ENCODE measurements at places on chromosomes 4 and X.

GRCh38 chr4:39480902-39481695, 22.2 kb downstream of the LIAS start:
- H3K4me1 ChIP-seq = no peaks in the 10 kb centered on the region
- no peak for DNase-seq
- H3K36me3 ChIP-seq = no peaks in the 10 kb centered on the region
- H3K27me3 ChIP-seq = no peaks in the 10 kb centered on the region

GRCh38 chrX:152245213-152245612, 106.8 kb upstream of the MAGEA10 start:
- H3K27me3 ChIP-seq = no peaks in the 10 kb centered on the region
- H3K36me3 ChIP-seq = no peaks in the 10 kb centered on the region
- H3K27ac ChIP-seq = no peak overlapping the region
- H3K4me3 ChIP-seq = no peak overlapping the region

- peak overlapping the region; percentile 38 for H3K4me3 ChIP-seq
- peaks cover 4% of the 10 kb centered on the region for H3K36me3 ChIP-seq
- no peaks in the 10 kb centered on the region for H3K4me1 ChIP-seq
- H3K27me3 ChIP-seq = no peaks in the 10 kb centered on the region
Observed at GRCh38 chr4:100190643-100191600, 654 bp upstream of the DDIT4L start.

GRCh38 chr4:81574991-81575390, 103.3 kb upstream of the RASGEF1B start:
- no peaks in the 10 kb centered on the region for H3K36me3 ChIP-seq
- H3K4me3 ChIP-seq = no peak overlapping the region
- DNase-seq = no peak
- no peaks in the 10 kb centered on the region for H3K27me3 ChIP-seq
- no peak overlapping the region for H3K27ac ChIP-seq
- no peaks in the 10 kb centered on the region for H3K4me1 ChIP-seq

GRCh38 chrX:96979766-96980165, 96.1 kb downstream of the RPA4 start:
- no peak for DNase-seq
- H3K4me1 ChIP-seq = no peaks in the 10 kb centered on the region
- H3K4me3 ChIP-seq = no peak overlapping the region
- H3K36me3 ChIP-seq = no peaks in the 10 kb centered on the region
- H3K27ac ChIP-seq = no peak overlapping the region

- no peaks in the 10 kb centered on the region for H3K36me3 ChIP-seq
- DNase-seq = no peak
- no peaks in the 10 kb centered on the region for H3K4me1 ChIP-seq
- H3K27me3 ChIP-seq = no peaks in the 10 kb centered on the region
- no peak overlapping the region for H3K27ac ChIP-seq
- no peak overlapping the region for H3K4me3 ChIP-seq
Observed at GRCh38 chr4:126404549-126404948, 1089.8 kb downstream of the FAT4 start.

- DNase-seq = no peak
- H3K27me3 ChIP-seq = no peaks in the 10 kb centered on the region
- H3K36me3 ChIP-seq = no peaks in the 10 kb centered on the region
Observed at GRCh38 chr4:52852041-52852440, 10.1 kb upstream of the RASL11B start.

DNA sequence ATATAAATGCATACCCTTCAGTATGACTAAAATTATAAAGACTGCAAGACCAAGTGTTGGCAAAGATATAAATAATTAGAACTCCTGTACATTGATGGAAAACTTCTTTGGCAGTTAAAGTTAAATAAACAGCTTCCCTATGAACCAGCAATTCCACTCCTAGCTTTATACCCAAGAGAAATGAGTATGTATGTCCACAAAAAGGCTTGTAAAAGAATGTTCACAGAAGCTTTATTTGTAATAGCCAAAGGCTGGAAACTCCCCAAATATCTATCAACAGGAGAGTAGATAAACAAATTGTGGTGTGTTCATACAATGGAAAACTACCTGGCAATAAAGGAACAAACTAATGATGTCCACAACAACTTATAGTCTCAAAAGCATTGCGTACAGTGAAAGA, 184.8 kb downstream of the AMELX start:
- no peak overlapping the region for H3K4me3 ChIP-seq
- H3K4me1 ChIP-seq = no peaks in the 10 kb centered on the region
- no peak overlapping the region for H3K27ac ChIP-seq
- no peaks in the 10 kb centered on the region for H3K36me3 ChIP-seq

DNA sequence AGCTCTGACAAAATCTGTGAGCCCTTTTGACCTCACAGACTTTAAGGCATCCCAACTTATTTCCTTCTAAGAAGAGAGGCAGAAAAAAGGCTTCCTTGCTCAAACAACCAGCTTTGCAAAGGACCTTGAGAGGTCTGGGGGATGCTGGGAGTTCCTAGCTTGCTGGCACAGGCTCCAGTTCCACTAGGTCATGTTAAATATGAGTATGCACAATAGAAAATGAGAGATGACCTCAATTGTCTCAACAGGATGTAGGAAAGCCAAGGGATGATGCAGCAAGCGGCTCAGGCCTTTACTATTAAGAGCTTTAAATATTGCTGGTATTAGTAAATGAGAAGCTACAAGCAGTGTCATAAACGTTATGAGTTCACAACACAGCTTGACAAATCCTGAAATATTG, 13.3 kb upstream of the ZNF827 start:
- no peak overlapping the region for H3K27ac ChIP-seq
- H3K4me1 ChIP-seq = peaks cover 5% of the 10 kb centered on the region
- no peak overlapping the region for H3K4me3 ChIP-seq
- no peaks in the 10 kb centered on the region for H3K27me3 ChIP-seq

DNA sequence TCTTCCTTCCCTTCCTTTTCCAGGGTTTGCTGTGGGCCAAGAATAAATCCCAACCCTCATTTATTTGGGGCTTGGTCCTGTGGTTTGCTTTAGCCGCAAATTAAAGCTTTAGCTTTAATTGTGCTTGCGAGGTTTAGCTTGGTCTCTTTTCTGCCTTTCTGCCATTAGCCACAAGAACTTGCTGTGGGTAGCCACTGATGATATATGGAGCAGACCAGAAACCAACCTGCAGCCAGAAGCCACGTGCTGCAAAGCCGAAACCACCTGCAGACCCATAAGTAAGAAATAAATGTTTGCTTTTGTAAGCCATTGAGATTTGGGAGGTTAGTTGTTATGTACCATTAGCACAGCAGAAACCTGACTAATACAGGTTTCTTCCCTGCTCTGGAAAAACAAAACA, 89.8 kb upstream of the S100G start:
- no peaks in the 10 kb centered on the region for H3K36me3 ChIP-seq
- no peaks in the 10 kb centered on the region for H3K27me3 ChIP-seq
- no peak overlapping the region for H3K4me3 ChIP-seq
- H3K4me1 ChIP-seq = no peaks in the 10 kb centered on the region
- no peak overlapping the region for H3K27ac ChIP-seq
- DNase-seq = no peak

- H3K27ac ChIP-seq = no peak overlapping the region
- H3K27me3 ChIP-seq = no peaks in the 10 kb centered on the region
- DNase-seq = no peak
- no peaks in the 10 kb centered on the region for H3K36me3 ChIP-seq
- H3K4me1 ChIP-seq = no peaks in the 10 kb centered on the region
Observed at GRCh38 chr4:26157541-26157940, 163.3 kb upstream of the RBPJ start.

DNA sequence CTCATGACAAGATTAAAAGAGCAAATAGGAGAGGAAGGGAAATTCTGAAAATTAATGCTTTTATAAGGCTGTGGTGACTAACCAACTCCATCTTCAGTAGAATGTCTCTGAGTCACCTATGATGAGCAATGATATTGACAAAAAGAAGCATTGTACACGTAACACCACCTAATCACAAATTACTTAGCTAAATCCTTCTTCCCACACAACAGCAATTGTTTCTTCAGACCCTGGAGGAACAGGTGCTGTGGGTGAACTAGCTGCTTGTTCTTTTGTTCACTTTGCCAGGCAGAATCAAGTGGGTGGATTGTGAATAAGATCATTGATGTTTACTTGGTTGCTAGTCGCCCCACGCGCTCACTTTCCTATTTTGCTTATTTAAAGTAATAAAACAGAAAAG, 315.5 kb downstream of the CAMK2D start:
- no peaks in the 10 kb centered on the region for H3K27me3 ChIP-seq
- no peak overlapping the region for H3K4me3 ChIP-seq
- 0 out of 2 replicates have a peak overlapping the region, but pooled peaks have one; percentile 2 for H3K27ac ChIP-seq
- H3K36me3 ChIP-seq = no peaks in the 10 kb centered on the region
- H3K4me1 ChIP-seq = peaks cover 5% of the 10 kb centered on the region

GRCh38 chrX:109508915-109509314, 27.0 kb upstream of the GUCY2F start:
- no peak overlapping the region for H3K27ac ChIP-seq
- no peaks in the 10 kb centered on the region for H3K36me3 ChIP-seq
- H3K4me1 ChIP-seq = no peaks in the 10 kb centered on the region
- H3K4me3 ChIP-seq = no peak overlapping the region
- DNase-seq = no peak

DNA sequence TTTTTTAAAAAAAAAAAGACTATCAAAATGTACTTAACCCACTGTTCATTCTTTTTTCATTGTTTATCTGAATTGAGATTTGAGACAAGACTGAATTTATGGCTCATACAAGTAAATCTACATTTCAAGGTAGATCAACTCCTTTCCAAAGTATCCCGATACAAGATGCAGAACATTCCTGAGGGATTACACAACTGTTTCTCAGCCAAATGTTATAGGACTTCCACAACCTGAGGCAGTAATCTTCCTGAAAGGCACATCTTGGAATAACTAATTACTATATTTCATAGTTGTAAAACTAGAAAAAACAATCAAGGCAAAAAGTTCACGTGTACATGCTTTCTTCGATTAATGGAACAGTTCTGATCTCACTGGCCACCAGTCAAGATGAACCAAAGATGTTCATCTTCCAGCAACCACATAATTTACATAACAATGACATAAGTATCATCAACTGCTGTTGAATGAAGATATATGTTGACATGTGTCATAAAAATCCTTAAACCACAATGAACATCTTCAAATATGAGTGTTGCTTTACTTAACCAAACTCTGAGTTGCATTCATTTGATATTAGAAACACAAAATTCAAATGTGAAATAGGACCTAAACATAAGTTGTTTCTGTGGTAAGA, 225.2 kb upstream of the DKK2 start:
- H3K4me3 ChIP-seq = no peak overlapping the region
- H3K27ac ChIP-seq = no peak overlapping the region
- H3K36me3 ChIP-seq = no peaks in the 10 kb centered on the region
- DNase-seq = no peak
- no peaks in the 10 kb centered on the region for H3K27me3 ChIP-seq

DNA sequence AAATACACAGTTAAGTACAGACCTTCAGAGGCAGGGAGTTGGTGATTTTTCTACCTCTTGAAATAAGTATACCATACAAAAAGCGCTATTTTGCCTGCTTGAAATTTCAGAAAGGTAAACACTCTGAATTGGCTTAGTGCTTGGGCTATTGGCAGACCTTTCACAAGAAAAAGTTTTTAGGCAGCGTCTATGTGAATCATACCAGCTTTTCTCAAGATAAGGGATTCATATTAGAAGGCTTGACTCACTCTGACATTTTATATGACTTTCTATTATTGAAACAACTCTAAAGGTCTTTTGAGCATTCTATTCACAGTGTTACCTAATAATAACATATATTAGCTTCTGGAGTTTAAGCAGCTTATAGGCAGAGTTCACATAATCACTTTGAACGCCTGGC, 286.4 kb upstream of the FAT1 start:
- no peak overlapping the region for H3K27ac ChIP-seq
- no peaks in the 10 kb centered on the region for H3K27me3 ChIP-seq
- DNase-seq = no peak

DNA sequence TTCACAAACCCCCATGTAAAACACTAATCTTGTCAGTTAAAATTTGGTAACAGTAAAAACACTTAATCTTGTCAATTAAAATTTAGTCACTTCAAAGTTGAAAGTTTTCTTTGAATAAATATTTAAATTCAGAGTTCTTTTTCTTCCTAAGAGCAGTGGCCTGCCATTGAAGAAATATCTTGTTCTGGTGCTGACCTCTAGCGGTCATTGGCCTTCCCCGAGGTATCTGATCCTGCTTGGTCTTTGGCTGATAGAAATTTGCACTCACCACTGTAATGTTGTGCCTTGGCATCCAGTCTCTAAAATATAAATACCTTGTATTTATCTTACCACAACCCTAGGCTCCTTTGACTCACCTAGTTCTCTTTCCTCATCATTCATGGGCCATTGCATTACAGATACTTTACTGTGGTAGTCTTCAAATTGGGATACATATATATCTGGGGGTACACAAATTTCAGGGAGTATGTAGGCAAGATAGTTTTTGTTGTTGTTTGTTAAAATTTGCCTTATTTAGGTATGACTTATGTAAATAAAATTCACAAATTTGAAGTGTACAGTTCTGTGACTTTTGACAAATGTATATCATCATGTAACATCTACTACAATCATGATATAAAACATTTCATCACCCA, 6.7 kb upstream of the ART3 start:
- no peak overlapping the region for H3K27ac ChIP-seq
- no peaks in the 10 kb centered on the region for H3K36me3 ChIP-seq
- no peak overlapping the region for H3K4me3 ChIP-seq
- peak; percentile 36 for DNase-seq

DNA sequence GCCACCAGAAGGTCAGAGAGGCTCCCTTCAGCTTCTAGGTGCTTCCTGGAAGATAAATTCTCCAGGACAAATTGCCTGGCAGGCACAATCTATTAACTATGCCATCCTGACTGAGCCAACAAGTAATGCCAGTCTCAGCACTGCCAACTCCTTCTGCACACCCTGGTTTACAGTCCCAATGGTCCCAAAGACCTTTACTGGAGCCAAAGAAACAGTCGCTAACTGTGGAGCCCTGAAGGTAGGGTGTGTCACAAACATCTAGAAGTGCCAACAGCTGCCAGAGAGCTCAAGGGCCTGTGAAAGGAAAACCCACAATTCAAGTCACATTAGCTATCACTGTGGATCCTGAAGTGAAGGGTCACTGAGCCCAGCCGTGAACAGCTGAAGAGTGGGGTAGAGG, 34.9 kb upstream of the CITED1 start:
- no peaks in the 10 kb centered on the region for H3K27me3 ChIP-seq
- no peaks in the 10 kb centered on the region for H3K4me1 ChIP-seq
- no peak overlapping the region for H3K4me3 ChIP-seq
- H3K36me3 ChIP-seq = no peaks in the 10 kb centered on the region

DNA sequence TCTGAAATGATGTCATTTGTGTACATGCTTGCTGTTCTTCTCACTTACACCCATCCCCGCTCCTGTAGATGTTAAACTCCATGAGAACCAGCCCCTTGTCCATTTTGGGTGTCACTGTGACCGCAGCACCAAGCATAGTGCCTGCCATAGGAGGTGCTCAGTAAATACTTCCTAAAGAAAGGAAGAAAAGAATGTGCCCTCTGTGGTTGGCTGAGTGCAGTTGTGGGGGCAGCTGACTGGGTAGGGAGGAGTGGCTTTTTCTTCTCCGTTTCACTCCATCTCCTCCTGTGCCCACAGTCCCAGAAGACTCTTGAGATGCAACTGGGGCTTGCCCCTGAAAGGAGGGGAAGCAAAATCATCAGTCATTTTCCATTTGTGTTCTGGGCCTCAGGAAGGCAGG, 25.5 kb downstream of the PHEX start:
- no peak overlapping the region for H3K27ac ChIP-seq
- no peaks in the 10 kb centered on the region for H3K27me3 ChIP-seq
- DNase-seq = no peak
- no peaks in the 10 kb centered on the region for H3K36me3 ChIP-seq
- no peaks in the 10 kb centered on the region for H3K4me1 ChIP-seq

All from Panc1 (cell line).